ENCODE measurements at places on chromosomes 3 and 15. TPM values are rescaled to one million over a fixed set of nuclear protein-coding genes. Genes with fewer than 3 reads are reported as not detected.
A peak's percentile ranks its signal among the peaks of the same experiment; 100 is the strongest.

DNA sequence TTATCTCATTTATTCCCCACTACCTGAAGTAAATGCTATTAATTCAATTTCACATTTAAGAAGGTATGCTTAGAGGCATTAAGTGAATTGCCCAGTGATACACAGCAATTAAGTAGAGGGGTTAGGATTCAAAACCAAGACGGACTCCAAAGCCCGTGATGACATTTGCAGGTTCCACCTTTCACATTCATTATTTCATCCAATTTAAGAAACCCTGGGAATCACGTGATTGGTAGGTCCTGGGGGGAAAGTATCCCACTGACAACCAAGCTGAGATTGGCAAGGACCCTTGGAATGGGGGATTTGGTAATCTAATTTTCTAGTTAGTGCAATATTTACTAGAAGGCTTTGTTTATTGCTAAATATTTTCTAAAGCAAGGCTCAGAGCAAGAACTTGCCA, 1.8 kb downstream of the POMGNT2 start:
- peak; percentile 62 for DNase-seq

DNA sequence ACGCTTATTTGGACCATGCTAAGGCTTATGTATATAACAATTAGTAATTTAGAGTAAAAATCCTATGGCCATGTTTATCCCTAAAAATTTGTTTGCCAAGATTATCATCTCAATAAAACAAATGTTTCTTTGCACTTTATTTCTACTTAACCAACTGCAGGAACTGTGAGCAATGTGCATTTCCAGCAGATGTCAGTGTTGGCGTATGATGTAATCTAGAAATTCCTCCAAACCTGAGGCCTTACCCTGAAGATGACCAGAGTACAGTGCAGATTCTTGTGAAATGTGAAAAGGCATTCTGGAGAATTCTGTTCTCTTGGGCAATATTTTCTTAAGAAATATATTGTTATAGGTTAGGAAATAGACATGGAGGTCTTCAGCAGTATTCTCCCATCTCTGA, 205.9 kb downstream of the MBNL1 start:
- DNase-seq: peak; percentile 77

Gene WDR76
- total RNA-seq: 43.8 TPM

Gene RASGRF1
- total RNA-seq: 3.6 TPM

DNA sequence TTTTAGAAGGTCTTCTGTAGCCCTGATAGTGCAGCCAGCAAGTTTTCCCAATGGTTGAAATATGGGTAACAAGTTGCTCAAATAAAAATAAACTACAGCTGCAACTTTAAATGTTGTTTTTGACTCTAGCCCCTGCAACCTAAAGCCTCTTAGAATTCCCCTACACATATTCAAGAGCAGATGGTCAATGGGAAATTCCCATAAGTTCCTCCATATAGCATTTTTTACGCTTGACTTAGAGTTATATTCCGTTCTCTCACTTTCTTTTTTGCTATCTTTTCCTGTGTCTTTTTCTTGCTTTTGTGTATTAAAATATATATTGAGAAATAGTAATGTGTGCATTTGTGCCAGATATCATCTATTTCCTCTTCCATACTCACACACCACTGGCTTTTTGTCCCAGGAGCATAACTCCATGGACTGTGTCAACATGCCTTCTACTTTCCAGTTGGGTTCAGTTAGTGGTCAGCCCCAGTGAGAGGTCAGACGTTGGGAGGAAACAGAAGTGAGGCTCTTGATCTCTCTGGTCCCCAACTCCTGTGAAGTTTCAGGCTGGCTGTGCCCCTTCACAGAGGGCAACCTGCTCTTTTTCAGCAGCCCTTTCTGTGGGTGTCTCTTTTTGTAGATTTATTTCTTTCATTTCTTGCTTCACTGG, 63.3 kb upstream of the TP63 start:
- no peak for DNase-seq

GRCh38 chr15:64623347-64623996, 151.9 kb downstream of the RBPMS2 start:
- peak; percentile 69 for DNase-seq

Gene CFAP100
- total RNA-seq: not detected

GRCh38 chr15:74130155-74130848, at the start of gene ISLR2:
Gene ISLR2 (plus strand): TSS chr15:74130586. CDS start chr15:74132755, 2,169 bp downstream.
- no peak for DNase-seq

DNA sequence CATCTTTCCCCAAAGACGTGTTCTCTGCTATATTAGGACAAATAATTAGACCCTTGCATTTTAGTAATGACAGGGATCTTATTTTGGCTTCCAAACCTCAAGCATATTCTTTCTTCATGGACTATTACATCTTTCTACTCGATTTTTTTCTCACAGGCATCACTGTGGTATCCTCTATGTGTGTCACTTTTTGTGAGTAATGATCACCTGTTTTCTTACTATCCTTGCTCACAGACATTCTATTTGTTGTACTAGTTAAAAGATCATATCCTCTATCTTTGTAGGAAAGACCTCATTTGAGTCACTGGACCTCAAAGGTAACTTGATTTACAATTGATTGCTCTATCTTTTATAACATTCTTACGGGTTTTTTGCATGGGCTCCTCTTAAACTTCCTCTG, 6.8 kb downstream of the C3orf80 start:
- no peak for DNase-seq

Gene GABRA5
- total RNA-seq: not detected

Gene ADPRH
- 2.9 TPM for total RNA-seq

Gene TXNRD3
- total RNA-seq: not detected

DNA sequence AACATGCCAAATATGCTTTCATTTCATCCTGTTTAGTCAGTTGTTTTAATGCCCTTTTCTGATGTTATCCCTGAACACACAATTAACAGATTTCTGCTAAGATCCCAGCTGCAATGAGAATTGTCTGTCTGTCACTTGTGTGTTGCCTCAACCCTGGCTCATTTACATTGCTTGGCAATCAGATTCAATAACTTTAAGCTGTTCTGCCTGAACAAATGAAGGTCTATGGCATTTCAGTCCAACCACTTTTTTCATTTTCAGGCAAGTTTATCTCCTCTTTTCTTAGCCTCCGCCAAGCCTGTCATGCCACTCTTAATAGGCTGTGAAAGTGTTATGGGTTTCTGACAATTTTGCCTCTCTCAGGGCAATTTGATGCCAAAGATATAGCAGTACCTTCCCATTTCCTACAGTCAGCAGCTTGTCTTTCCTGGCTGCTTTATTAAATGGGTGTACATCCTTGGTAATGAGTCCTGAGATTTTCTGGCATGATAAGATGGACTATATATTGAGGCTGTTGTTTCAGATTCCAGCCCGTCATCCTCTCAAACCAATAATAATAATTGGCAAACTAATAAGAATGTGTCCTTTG, 68.7 kb upstream of the ADAMTS9 start:
- DNase-seq: no peak

DNA sequence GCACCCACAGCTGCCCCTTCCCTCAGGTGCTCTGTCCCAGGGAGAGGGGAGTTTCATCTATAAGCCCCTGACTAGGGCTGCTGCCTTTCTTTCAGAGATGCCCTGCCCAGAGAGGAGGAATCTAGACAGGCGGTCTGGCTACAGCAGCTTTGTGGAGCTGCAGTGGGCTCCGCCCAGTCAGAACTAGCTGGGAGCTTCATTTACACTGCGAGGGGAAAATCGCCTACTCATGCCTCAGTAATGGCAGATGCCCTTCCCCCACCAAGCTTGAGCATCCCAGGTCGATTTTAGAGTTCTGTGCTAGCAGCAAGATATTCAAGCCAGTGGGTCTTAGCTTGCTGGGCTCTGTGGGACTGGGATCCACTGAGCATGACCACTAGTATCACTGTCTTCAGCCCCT, 181.2 kb upstream of the RARB start:
- no peak for DNase-seq

Gene CPA3
- not detected for total RNA-seq

DNA sequence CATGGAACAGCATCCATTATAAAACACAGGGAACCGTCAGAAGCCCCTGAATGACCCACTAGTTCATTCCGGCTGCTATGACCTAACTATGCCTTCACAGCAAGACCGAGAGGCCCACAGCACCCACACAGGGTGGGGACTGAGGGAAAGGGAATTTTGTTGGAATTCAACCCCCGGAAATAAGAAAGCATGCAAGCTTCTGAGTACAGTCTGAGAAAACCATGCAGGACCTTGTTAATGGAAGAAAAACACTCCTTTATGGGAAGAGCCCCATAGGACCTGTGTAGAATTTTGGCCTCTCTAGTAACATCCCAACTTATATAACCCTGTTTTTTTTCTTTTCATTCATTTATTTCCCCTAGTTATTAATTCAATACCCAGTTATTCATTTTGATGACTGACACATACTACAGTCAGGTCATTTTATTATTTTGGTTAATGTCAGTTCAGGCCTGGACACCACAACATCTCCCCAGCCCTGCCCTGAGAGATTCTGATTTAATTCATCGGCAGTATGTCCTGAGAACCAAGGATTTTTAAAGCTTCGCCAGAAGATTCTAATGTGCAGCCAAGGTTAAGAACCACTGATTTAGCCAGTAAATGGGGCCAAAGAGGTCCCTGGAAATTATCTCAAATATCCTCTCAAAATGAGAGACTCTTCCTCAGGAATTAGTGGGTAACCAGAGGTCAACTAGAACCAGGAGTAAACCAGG, 231.6 kb upstream of the GOLGA6L4 start:
- DNase-seq: no peak

DNA sequence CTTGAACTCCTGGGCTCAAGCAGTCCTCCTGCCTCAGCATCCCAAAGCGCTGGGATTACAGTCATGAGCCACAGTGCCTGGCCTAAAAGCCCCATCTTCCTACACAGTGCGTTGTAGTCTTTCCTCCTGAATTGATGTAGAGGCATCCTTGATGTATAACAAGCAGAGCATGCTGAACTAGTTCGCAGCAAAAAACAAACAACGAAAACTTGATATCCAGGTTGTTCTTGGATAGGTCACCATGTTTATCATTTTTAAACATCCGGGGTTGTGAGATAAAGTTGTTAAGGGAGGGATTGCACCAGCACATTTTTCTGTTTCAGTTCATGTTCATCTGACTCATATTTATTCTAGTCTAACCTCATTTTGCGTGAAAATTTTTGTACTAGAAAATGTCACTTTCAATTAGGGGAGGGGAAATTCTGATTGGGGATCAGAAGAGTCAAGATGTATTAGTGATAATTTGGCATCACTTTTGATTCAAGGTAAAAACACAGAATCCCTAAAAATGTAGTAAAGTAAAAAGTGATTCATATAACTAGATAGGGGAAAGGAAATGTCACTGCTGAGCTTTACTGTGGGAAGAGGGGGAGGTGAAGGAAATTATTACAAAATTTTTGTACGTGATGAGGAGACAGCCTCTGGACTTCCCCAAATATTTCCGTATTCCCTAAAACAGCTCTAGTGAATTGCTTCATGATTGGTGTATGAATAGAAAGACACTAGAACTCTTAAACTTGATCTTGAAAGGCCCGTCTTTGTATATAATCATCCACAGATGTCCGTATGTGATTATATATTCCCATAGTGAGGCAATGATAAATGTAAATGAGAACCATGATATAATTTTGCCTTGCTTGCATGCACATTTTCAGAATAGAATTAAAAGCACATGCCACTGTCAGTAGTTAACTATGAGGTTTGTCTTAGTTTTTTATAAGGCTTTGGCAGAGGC, 22.9 kb downstream of the RAB8B start:
- no peak for DNase-seq

Gene GOLGA6L4
- 0.15 TPM for total RNA-seq

Gene TEX55
- total RNA-seq: not detected

DNA sequence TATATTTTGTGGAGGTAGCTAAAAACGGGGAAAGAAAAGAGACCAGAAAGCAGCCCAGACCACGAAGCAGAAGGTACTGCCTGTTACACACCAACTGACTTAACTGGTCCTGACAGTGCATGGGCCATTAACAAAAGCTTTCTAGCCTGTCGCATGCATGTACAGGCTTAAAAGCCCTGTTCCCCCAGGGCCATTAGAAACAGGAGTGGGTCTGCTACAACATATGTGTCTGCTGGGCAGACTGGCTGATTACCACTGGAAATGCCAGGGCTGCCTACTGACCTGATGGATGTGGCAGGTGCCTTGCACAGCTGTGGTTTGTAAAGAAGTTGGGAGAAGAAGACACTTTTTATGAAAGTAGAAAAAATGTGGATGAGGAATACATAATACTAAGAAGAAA, 137.4 kb downstream of the GAP43 start:
- no peak for DNase-seq

- peak; percentile 72 for DNase-seq
These were observed 711 bp downstream of the XXYLT1 start for GRCh38 chr3:195270079-195270816.
